Activated CD8-positive, alpha-beta memory T cell treated with anti-CD3 and anti-CD28 coated beads, Interleukin-2, amount 10 ng/mL, durations not matched to agents 7 days and 5 days (primary cell): ENCODE measurements at places on chromosomes 3 and 15.

DNA sequence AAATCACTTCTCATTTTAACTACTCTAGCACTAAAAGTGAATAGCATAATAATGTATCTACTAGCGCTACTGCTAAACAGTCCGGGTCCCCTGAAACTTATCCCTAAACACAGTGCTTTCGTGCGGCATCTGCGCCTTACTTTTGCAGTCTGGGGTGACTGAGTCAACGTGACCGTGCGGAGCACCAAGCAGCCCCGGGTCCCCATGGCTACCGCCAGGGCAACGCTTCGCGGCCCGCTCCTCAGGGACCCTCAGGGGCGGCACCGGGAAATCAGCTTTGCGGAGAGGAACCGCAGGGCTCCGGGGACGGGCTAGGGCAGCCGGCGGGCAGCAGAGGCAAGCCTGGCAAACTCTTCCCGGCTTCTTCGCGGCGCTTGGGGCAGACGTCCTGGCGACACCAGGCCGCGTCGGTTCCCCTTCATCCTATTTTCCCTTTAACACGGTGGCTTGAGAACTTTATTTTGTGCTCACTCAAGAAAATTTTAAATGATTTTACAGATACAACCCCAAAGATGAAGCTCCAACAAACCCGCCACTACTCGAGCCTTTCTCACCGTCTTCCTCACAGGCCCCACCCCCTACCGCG is 757 bp upstream of the DIPK2A start:
- DNase-seq = peak; percentile 69

GRCh38 chr3:42096796-42097565 is 5.8 kb downstream of the TRAK1 start:
- DNase-seq = no peak

- DNase-seq = no peak
Observed at GRCh38 chr15:54638666-54639065, 558.1 kb downstream of the RSL24D1 start.

DNA sequence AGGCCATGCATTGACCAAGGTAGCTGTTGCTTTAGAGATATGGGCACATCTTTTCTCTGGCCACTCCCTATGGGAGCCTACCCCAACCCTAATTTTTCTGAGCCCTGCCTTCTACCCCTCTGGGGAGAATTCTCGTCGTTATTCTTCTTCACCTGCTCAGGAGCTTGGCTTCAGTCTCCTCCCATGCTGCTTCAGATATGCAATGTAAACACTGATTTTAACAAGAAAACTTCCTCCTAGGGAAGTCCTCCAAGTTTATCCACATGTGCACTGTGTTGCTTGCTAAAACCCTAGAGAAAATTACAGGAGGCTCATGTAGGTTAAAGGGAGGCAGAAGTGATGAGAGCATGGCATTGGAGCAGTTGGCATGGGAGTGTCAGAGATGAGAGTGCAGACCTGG is 445.2 kb upstream of the MDFIC2 start:
- no peak for DNase-seq

GRCh38 chr3:48989126-48989795 is 780 bp upstream of the P4HTM start:
- DNase-seq = no peak
